ENCODE measurements at places on chromosomes 6 and 20. TPM values are rescaled to one million over a fixed set of nuclear protein-coding genes. Genes with fewer than 3 reads are reported as not detected.

The GFOD1 gene
- total RNA-seq: 13.2 TPM

The ADGRF4 gene
- total RNA-seq: not detected

The SLC32A1 gene
- total RNA-seq: not detected

The SAPCD1 gene
- total RNA-seq: 1.4 TPM

DNA sequence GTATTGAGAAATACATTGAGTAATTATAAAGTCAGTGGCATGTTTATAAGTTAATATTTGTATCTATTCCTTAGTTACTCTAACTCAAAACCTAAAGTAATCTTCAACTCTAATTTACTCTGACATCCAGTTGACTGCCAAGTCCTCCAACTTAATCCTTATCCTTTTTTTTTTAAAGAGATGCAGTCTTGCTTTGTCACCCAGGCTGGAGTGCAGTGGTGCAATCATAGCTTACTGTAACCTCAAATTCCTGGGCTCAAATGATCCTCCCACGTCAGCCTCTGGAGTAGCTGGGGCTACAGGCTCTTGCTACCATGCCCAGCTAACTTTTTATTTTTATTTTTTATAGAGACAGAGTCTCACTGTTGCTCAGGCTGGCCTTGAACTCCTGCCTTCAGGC, 24.4 kb downstream of the PTPN1 start:
- no peak for DNase-seq

The ZNF334 gene
- total RNA-seq: 0.11 TPM

GRCh38 chr6:99138445-99138844, 190.7 kb upstream of the FBXL4 start:
- no peak for DNase-seq

The TPD52L1 gene
- 47.9 TPM for total RNA-seq

The THBD gene
- total RNA-seq: 4.7 TPM

GRCh38 chr20:35854713-35855348, 83.0 kb downstream of the PHF20 start:
- no peak for DNase-seq

DNA sequence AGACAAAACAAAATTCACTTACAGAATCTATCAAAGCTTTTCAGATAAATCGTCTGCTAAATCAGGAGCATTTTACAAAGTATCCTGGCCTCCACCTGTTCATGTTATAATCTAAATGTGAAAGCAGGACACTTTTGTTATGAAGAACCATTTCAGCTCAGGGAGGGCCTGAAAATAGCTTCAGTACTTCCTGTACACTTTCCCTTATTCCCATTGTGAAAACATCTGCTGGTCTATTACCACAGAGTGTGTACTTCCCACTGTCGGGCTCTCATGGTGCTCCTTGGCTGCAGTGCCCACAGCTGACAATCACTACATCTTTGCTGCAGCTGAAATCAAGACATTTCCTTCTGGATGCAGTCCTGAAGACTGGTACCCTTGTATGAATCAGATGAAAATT, 128.1 kb downstream of the OPRM1 start:
- no peak for DNase-seq

- no peak for DNase-seq
Measured at GRCh38 chr20:93641-94040, 6.2 kb downstream of the DEFB125 start.

The SPATA25 gene
- not detected for total RNA-seq

DNA sequence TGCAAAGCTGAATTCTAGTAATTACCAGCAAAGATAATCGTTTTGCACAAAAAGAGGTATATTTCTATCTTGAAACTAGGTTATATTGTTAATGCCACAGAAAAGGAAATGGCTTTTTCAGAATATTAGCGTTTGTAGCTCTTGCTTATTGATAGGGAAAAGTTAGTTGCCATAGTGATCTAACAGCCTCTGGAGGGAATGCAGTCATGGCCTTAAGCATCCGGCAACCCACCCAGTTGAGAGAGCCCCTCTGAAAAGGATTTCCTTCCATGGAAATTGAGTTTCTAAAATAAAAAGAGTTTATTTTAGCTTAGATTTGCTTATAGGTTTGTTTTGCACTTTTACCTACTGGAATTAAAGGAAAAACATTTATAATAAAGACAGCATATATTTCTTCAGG, 224.5 kb downstream of the BCKDHB start:
- DNase-seq: no peak
